ENCODE measurements at places on chromosomes 6 and 20. TPM values are rescaled to one million over a fixed set of nuclear protein-coding genes. Genes with fewer than 3 reads are reported as not detected.

The GJA10 gene
- total RNA-seq = not detected

DNA sequence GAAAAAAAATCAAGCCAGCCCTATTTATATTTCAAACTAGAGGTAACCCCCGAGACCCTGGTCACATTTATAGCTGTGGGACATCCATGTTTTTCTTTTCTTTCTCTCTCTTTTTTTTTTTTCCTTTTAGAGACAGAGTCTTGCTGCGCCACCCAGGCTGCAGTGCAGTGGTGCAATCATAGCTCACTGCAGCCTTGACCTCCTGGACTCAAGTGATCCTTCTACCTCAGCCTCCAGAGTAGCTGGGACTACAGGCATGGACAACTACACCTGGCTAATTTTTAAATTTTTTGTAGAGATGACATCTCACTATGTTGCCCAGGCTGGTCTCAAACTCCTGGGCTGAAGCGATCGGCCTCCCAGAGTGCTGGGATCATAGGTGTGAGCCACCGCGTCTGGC, 12.1 kb downstream of the MAVS start:
- no peak for DNase-seq

DNA sequence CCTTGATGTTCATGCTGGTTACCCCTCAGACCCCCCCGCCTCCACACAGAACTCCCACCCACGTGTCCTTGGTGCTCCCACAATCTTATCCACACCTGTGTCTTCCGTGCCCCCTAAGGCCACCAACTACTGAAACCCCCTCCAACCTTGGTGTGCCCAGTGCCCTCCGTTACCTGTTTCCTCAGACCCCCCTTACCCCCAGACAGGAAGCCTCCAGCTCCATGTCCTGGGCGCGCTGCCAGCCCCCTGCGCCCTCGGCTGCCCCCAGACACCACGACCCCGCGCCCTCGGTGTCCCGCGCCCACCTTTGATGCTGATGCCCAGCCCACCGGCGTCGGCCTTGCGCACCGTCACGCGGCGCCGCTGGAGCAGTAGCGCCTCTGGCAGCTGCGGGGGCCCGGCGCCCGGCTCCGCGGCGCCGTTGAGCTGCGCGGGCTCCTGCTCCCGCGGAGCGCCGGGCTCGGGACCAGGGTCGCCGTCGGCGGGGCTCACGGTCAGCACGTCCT, 504 bp downstream of the SNTA1 start:
- DNase-seq = no peak

The HLA-DOA gene
- total RNA-seq = 4.3 TPM

- no peak for DNase-seq
Measured at GRCh38 chr6:20681243-20681684, 147.0 kb downstream of the CDKAL1 start.

DNA sequence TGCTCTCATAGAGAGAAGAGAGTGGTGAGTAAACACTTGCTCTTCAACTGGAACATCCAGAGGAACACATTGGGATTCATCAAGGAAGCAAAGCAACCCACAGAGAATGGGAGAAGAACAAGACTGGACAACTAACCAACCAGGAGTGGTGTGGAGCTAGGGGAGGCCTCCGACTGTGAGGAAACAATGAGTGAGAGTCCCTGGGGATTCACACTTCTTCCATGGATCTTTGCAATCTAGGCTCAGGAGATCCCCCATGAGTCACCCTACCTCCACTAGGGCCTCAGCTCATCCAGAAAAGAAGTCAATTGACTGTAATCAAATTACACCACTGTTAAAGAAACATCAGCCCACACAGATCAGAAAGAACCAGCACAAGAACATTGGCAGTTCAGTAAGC, 42.3 kb upstream of the CLVS2 start:
- DNase-seq = no peak

The NHSL1 gene
- 70.9 TPM for total RNA-seq

DNA sequence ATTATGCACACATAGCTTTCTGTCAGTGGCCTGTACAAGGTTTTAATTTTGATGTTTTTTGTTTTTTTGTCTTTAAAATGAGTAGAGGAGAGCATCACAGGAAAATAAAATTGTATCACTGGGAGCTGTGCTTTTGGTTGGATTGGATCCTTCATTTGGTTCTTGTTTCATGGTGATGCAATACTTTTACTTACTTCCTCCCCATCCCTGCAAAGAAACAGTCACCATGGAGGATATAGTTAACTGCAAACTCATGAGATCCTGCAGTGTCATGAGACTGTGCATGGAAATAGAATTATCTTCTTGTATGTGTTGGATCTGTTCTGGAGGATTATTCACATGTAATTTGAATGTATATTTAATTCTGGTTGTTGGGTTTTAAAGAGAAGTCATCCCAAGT, 122.3 kb downstream of the JARID2 start:
- DNase-seq = no peak

All from lower leg skin (tissue), 4 donors.